Bronchial epithelial cell (primary cell): ENCODE measurements at places on chromosomes 6 and 20.

DNA sequence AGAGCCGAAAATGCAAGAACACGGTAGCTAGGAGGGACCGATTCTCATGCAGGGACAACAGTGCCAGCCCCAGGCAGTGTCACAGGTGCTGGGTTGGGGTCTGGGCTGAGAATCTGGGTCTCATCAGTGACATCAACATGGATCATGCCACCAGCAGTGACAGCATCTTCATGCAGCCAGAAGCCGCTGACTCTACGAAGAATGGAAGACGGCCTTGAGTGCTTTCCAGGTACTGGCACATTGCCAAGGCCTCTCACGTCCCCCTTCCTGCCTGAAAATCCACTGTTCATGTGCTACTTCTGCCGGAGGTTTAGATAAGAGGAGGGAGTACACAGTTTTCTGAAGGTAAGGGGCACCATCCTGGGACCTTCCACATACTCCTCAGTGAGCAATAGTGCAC lies 141.1 kb upstream of the FOXQ1 start:
- no peak for DNase-seq

GRCh38 chr6:167551628-167552257 lies 226.9 kb downstream of the TTLL2 start:
- no peak for DNase-seq

GRCh38 chr6:7916959-7917358 lies 6.4 kb upstream of the TXNDC5 start:
- no peak for DNase-seq

DNA sequence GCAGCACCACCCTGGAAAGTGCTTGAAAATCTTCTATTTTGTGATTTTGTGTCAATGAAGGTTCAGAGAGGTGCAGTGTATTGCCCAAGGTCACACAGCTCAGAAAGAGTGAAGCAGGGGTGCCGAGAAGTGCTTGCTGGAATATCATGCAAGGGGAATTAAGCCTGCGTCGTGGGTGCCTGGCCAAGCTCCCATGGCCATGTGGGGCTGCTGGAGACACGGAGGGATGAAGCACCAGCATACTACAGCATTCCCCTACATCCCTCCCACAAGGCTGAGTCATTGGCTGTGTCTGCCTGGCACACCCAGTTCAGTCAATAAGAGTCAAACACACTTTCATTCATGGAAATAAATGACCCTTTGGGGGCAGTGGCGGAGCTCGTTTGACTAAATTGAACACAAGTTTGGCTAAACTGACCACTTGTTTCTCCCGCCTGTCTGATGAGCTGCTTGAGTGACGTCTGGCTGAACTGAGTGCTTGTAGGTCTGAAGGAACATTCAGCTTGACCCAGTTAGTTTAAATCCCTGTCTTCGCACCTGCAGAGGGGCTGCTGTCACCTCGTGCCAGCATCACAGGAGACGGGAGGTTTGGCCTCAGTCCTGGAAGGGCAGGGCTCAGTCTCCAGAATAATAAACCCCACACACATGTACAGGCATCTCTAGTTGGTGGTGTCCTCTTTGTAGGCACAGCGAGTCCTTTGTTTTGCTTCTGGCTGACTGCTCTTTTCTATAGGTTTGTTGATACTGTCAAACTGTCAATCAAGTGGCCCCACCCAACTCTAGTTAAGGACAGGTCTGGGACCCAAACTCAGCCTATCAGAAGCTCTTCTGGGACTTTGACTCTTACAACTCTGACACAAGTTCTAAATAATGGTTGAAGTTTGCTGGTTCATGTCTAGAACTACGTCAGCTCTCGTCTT lies 8.4 kb upstream of the TGM2 start:
- peak; percentile 92 for DNase-seq

- DNase-seq = no peak
These were observed 71.3 kb downstream of the BCAS1 start for GRCh38 chr20:53999077-53999476.

- peak; percentile 10 for DNase-seq
These were observed 20.2 kb downstream of the SCML4 start for GRCh38 chr6:107803957-107804356.

DNA sequence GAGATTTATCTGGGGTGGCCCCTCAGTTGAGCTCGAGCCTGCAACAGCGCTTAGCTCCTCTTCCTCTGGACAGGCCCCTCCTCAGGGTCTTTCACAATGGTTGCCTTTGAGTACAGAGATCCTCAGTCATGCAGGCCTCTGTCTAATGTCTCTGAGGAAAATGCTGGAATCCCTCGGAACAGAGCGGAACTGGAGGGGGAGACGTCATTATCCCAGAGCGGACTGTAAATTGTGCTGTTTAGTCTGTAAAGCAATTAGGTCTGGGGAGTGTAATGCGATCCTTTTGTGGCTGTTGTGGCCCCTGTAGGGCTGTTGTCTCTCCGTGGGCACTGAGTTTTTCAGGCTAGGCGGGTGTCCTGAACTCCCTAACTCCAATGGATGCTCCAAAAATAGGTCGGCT lies 15.0 kb upstream of the DAAM2 start:
- no peak for DNase-seq

GRCh38 chr6:127348028-127348661 lies 4.7 kb upstream of the ECHDC1 start:
- peak; percentile 23 for DNase-seq

- no peak for DNase-seq
These were observed 148.3 kb downstream of the TFAP2B start for GRCh38 chr6:50966986-50967385.

DNA sequence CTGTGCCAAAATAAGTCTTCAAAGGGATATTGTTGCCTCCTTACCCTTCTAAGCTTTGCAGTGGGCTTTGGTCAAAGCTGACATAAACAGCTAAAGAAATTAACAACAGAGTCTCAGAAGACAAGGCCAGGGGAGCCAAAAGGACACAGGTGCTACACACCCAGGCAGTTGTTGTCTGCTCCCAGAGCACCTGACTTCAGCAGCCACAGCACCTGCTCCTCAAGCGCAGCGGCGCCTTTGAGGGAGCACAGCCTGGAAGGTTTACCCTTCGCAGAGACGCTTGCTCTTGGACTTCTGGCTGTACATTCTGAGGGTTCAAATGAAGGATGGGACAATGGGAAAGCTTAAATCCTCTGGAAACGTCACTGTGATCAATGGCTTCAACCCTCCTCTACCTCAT lies 16.6 kb downstream of the B4GALT5 start:
- no peak for DNase-seq

DNA sequence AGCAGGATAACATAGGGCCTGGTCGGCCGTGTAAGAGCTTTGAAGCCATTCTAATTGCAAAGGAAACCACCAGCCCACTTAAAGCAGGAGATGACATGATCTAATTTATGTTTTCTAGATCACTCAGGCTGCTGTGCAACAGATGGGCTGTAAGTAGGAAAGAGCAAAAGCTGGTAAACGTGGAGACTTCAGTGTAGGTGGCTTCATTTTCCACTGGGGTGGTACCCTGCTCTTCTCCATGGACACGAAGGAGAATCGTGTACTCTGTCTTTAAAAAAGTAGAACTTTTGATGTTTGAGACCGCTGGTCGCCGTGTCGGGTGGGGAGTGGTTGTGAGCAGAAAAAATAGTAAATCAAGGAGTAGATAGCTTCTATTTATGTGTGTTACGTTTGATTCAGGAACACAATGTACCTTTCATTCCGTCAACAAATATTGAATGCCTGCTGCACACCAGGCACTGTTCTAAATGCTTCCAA lies 6.4 kb downstream of the CASS4 start:
- no peak for DNase-seq

- DNase-seq = no peak
These were observed 702.7 kb downstream of the EPHA7 start for GRCh38 chr6:92716638-92717037.

DNA sequence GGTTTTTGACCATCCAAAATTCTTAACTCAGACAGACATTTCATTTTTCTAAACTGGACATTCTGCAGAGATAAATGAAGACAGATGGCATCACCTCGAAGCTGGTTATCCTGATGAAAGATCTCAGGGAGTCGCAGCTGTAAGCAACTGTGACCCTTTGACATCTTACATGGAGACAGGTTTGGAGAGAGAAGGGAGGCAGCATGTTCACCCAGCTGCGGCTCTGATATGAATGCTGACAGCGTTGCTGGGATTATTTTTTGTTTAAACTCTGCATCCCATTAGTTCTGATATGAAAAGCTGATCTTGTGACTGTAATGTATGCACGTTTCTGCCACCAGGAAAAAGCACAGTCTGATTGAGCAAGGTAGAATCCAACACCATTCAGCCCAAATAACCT lies 89.4 kb downstream of the C6orf118 start:
- no peak for DNase-seq

- DNase-seq = peak; percentile 38
These were observed 128.0 kb downstream of the RIN2 start for GRCh38 chr20:19885939-19886660.

GRCh38 chr6:90253631-90254030 lies 43.0 kb downstream of the BACH2 start:
- no peak for DNase-seq

GRCh38 chr20:21437816-21438215 lies 40.5 kb upstream of the NKX2-4 start:
- no peak for DNase-seq

DNA sequence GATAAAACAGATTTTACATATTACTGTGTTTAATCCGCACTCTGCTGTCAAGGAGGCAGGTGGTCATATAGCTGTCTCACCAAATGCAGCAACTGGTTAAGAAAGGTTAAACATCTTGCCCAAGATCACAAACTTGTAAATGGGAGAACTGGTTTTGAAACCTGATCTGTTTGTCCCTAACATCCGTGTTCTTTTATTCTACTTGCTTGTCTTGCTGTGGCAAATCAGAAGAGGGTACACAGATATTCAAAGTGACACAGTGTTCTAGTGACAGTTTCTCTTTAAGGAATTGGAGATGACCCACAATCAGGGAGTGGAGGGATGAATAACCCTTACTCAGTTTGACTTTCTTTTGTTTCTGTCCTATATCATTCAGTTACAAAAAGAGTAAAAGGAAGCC lies 83.0 kb upstream of the SGK1 start:
- peak; percentile 61 for DNase-seq

- no peak for DNase-seq
These were observed 76.2 kb downstream of the MAP3K4 start for GRCh38 chr6:161067749-161068148.

- no peak for DNase-seq
These were observed 1407.6 kb downstream of the EPHA7 start for GRCh38 chr6:92011681-92012245.

- DNase-seq = no peak
These were observed 135.6 kb downstream of the HIVEP1 start for GRCh38 chr6:12147557-12148316.

DNA sequence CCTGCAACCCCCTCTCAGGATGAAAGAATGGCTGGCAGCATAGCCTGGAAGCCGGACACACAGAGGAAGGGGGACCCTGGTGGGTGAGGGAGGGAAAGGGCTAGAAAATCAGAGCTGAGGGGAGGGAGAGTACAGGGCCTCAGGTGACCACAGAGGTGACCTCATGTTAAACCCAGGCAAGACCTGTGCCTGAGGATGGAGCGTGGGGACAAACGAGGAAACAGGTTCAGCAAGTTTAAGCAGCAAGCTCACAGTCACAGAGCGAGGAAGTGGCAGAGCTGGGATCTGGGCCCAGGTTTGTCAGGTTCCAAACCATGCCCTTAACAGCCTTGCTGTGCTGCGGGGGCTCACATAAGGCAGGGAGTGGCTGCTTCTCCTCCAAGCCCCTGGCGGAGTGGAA lies 4.0 kb upstream of the BPI start:
- peak; percentile 45 for DNase-seq

DNA sequence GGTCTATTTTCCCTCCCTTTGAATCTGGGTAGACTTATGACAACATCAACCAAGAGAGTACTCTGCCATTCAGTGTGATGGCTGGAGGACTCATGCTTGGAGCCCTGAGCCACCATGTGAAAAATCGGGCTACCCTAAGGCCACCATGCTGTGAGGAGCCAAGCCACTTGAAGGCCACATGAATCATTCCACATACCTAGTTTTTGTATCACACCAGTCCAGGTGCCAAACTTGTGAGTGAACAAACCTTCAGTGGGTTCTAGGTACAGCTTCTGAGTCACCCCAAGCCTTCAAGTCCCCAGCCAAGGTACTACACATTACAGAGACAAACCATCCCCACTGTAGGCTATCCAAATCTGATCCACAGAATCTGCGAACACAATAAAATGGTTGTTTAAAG lies 37.4 kb upstream of the E2F3 start:
- peak; percentile 76 for DNase-seq

DNA sequence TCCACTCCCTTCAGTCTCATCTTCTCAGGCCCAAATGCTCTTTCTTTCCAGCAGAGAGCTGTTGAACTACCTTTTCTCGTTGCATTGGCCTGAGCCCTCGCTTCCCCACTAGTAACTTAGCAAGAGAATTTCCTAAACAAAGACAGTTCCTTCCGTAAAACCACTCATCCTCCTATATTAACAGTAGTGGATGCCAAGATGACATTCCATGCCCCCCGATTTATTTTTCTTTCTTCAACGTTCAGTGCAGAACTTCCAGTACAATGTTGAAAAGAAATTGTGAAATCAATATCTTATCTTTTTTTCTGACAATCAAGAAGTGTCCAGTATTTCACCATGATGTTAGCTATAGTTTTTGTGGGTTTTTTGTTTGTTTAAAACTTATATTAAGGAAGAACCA lies 45.8 kb downstream of the SOX4 start:
- no peak for DNase-seq

DNA sequence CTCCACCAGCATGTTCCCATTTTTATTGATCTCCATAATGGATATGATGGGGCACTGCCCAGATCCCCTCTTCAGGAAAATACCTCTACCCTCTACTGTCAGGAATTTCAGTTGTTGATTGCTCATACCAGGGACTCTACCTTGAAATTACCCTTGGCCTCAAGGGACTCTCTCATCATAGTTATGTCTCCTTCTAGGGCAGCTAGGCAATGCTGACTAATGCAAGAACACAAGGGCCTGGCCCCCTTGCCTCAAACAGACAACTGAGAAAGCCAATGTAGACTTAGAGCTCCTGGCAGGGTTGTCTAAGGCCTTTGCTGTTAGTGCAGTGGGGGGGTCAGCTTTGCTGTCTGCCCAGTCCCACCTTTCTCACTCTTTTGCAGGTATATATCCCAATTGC lies 493.1 kb downstream of the BTBD3 start:
- peak; percentile 72 for DNase-seq

DNA sequence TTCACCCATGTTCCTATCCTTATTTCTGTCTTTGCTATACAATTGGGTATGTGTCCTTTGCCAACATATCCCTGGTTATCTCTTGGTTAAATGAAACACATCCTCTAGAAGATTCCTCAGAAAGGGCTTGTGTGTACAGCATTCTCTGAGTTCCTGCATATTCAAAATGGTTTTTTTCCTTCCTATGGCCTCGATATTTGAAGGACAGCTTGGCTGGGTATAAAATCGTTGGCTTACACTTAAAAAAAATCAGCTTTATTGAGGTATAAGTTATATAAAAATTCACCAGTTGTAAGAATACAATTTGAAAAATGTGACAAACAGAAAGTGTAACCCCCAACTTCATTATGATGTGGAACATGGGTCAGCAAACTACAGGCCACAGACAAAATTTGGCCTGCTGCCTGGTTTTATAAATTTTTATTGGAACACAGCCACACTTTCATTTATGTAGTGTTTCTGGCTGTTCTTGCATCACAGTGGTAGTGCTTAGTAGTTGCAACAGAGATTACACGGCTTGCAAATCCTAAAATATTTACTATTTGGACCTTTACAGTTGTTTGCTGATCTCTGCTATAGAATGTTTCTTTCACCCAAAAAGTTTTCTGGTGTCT lies 16.7 kb downstream of the PCMT1 start:
- DNase-seq = no peak

GRCh38 chr20:13271098-13271497 lies 50.0 kb downstream of the ISM1 start:
- no peak for DNase-seq

GRCh38 chr6:109165392-109165974 lies 70.2 kb downstream of the CEP57L1 start:
- DNase-seq = peak; percentile 38

- DNase-seq = no peak
These were observed 81.4 kb downstream of the NRSN1 start for GRCh38 chr6:24207413-24207812.
